Esophagus muscularis mucosa (tissue), 4 donors: ENCODE measurements at places on chromosomes 11 and 22. TPM values are rescaled to one million over a fixed set of nuclear protein-coding genes. Genes with fewer than 3 reads are reported as not detected.

The PYGM gene
- 57.2 TPM for total RNA-seq

The PSMD13 gene
- total RNA-seq = 124 TPM

The OR51S1 gene
- not detected for total RNA-seq

The OR5P2 gene
- not detected for total RNA-seq

The ZDHHC8 gene
- total RNA-seq = 17.9 TPM

The CHEK1 gene
- total RNA-seq = 2.6 TPM

The MS4A15 gene
- 0.40 TPM for total RNA-seq

The RAG2 gene
- total RNA-seq = not detected

The OR2D2 gene
- total RNA-seq = not detected

The CBLIF gene
- not detected for total RNA-seq

The IGF2 gene
- 36.4 TPM for total RNA-seq

The OR52I1 gene
- not detected for total RNA-seq

The CHRM1 gene
- 0.40 TPM for total RNA-seq

The GUCY1A2 gene
- 3.5 TPM for total RNA-seq

The TBX1 gene
- total RNA-seq = 2.1 TPM

The UVRAG gene
- total RNA-seq = 30.6 TPM

The DLG2 gene
- 9.0 TPM for total RNA-seq

The SCYL1 gene
- total RNA-seq = 74.3 TPM

The MPZL2 gene
- 31.6 TPM for total RNA-seq

The MYEOV gene
- total RNA-seq = not detected

The SERHL2 gene
- 9.1 TPM for total RNA-seq

The GGTLC3 gene
- not detected for total RNA-seq

The POU2AF3 gene
- not detected for total RNA-seq

The CD248 gene
- total RNA-seq = 23.0 TPM

The BATF2 gene
- total RNA-seq = 3.5 TPM
